ENCODE measurements at places on chromosomes 6 and 20.

GRCh38 chr20:36105711-36106226 lies 48.8 kb upstream of the EPB41L1 start:
- DNase-seq, result no peak

DNA sequence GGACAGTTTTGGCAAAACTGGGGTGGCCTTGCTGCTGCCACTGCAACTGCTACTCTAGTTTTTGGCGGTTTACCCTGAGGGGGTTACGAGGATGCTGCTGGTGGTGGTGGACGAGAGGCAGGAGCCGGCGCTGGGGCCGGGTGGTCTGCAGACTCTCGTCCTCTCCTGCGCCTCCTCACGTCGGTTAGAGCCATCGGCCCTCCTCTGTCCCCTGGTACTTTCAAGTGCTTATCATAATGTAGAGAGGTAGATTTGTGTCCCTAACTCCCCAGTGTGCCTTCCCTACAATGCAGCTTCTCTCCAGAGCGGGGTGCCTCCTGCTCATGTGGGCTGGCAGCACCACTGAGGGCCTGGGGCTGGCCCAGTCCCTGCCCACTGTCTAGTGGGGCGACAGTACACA lies 25.9 kb downstream of the PNLDC1 start:
- DNase-seq, result no peak

DNA sequence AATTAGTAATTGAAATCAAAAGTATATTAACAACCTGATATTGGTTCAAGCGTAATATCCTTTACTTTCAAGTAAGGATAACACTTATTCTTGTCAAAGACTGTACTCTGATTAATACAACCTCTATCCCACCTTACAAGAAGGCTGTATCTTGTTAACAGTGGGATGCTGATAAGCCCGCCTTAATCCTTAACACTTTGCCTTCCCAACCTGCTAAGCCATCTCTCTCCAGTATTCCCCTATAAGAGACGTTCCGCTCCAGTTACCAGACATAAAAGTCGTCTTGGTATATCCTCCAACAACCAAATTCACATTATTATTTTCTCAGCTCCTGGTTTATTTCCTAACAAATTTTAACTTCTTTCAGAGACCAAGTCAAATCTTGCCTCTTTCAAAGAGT lies 2.0 kb downstream of the BTBD9 start:
- DNase-seq, result no peak

- no peak for DNase-seq
Observed at GRCh38 chr6:158849899-158850806, 31.0 kb upstream of the EZR start.

GRCh38 chr6:37011656-37012378 lies 6.4 kb downstream of the FGD2 start:
- no peak for DNase-seq

DNA sequence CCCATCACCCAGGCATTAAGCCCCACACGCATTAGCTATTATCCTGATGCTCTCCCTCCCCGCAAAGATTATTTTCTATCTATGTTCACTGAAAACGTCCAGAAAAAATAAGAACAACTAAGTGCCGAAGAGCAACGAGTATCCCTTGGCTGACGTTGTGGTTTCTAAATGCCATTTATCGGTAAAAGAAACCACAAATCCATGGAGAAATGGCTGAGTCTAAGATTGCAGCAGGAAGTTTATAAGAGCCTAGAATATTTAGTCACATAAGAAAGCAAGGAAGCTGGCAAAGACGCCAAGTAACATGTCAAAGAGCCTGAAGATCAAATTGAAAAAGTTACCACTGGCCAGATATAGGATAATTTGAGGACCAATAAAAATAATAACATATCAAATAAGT lies 18.1 kb upstream of the NOX3 start:
- no peak for DNase-seq

GRCh38 chr20:61712688-61713087 lies 353.0 kb downstream of the TAF4 start:
- peak; percentile 16 for DNase-seq

DNA sequence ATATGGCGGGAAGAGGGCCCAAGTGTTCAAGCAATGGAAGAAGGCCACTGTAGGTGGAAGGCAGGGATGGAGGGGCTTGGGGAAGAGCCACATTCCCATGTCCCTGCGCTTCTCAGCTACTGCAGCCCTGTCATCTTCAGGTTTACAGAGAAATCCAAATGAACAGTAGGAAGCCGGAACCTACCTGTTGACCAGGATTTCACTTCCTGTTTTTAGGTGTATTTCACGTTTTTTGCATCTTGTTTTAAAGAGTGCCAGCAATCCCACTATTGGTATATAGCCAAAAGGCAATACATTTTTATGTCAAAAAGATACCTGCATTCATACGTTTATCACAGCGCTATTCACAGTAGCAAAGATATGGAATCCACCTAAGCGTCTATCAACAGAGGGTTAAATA lies 159.2 kb downstream of the SLC35B3 start:
- DNase-seq, result no peak

- DNase-seq, result no peak
Observed at GRCh38 chr6:108982154-108983113, 112.2 kb downstream of the SESN1 start.

- no peak for DNase-seq
Observed at GRCh38 chr20:18754653-18755045, 58.9 kb upstream of the SCP2D1 start.

DNA sequence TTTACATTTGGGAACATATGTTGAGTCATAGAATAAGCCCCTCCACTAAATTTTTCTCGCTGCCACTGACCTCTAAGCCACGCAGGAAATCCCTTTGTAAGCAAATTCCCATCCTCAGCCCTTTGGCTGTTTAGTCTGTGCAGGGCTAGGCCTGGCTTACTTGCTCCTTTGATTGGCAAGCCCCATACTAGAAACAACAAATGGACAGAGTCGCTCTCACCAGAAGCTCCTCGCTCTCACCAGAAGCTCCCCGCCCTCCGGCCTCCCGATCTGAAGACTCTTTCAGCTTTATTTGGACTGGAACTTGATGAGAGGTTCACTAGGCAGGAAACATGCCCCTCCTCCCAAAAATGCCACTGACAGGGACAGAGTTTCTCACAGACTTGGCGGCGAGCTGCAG lies 149.2 kb upstream of the EXOC2 start:
- DNase-seq, result no peak

GRCh38 chr6:111922454-111923297 lies 49.4 kb upstream of the FYN start:
- no peak for DNase-seq

DNA sequence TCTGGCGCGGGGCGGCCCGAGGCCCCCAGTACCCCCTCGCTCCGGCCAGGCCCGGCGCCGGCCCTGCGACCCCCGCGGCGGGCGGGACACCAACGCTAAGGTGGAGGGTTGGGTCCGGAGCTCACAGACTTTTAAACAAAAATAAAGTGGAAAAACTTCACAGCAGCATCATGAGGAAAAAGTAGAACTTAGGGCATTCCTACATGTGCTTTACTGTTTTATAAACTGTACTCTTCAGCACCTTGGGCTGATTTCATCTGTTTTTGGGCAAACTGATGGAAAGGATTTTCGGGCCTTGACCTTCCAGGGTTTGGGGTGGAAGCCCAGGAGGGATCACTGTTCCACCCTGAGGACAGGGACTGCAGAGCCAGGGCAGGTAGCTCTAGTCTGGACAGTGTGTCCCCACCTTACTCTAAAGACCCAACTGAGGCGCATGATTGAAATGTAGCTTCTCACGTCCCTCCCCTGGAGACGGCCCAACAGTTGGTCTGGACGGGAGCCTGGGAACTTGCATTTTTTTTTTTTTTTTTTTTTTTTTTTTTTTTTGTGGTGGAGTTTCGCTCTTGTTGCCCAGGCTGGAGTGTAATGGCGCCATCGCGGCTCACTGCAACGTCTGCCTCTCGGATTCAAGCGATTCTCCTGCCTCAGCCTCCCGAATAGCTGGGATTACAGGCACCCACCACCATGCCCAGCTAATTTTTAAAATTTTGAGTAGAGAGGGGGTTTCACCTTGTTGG lies 740 bp downstream of the NELFCD start:
- DNase-seq, result no peak

DNA sequence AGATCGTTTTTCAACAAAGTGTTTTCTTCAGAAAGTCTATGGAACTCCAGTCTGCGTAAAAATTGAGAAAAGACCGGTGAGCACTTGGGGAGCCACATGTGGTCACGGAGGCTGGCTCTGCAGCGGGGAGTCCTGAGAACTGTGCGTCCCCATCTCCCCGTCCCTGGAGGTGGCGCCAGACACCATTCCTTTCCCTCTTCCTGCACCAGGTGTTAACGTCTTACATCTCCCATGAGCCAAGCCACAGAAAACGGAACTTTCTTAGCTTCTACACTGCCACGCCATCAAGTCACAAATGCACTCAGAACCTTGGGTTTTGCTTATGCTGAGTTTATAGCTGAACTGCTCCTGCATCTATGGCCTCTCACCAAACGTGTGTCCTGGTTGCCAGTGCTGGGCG lies 62.6 kb downstream of the GINS1 start:
- no peak for DNase-seq

DNA sequence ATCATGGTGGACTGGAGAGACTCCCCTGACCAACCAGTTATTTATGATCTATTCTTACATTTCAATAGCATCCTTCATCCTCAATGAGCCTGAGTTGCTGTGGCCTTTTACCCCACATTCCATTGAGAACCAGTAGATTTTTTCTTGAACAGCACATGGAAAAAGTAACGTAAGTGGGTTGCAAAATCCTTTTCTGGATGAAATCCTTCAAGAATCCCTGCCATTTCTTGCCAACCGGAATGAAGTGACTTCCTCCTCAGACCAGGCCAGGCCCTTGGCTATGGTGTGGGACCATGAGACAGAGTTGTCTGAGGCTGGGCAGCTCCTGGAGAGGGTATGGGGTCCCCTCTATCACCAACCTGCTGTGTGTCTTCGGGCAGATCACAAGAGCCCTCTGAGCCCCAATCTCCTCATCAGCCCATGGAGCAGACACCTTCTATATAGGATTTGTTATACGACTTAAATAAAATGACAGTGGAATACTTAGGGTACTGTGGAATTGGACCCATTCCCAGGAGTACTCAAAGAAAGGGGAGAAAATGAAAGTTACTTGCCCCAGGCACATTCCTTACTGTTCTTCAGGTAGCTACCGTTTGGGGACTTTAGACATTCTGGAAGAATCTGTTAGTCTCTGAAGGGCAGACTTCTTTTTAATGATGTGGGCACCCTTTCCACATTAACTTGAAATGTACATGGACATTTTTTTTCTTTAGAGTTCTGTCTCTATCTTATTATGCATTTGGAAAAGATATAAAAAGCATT lies 10.9 kb downstream of the EYA2 start:
- DNase-seq, result no peak

DNA sequence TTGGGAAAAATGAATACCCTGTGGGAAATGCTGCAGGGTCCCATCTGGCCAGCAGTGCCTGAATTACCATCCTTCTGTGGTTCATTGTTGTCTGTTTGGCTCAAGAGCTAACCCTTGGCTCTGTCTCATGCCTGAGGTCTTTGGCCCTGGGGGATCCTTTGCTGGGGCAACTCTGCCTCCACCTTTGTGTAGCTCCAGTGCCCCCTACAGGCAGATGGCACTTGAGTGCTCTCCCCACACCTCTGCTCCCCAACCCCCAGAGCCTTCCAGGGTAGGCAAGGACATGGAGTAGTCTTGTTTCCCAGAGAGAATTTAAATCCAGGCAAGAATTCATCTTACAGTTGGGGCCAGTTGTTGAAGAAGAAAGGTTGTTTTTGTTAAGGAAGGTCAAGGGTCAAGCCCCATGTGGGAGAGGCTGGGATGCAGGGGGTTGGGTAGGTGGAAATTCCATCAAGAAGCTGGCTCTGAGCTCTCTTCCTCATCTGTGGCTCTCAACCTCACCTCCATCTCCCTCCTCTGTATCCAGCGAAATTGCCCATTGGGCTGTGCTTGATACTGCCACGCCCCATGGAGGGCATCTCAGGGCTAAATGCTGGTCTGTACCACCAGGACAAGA lies 44.2 kb downstream of the ZNF831 start:
- no peak for DNase-seq

DNA sequence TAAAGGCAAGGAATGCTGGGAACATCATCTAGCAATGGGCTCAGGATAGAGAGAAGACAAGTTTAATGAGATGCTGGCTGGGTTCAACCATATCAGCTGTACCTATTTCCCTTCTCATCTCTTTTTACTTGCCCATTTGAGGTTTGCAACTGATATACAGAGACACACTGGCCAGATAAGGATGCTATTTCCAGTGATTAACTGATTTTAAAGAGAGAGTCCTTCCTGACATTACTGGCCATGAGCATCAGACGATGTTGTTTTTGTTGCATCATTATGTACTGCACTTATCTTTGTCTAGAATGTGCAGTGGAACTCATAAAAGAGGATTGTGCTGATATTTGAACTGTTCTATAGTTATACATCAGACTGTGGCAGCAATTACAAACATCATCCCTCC lies 252.7 kb downstream of the BTBD3 start:
- DNase-seq, result no peak

- DNase-seq, result no peak
Observed at GRCh38 chr6:10586302-10586701, 65.2 kb downstream of the GCNT2 start.

- no peak for DNase-seq
Observed at GRCh38 chr6:1624058-1624850, 14.5 kb downstream of the FOXC1 start.

DNA sequence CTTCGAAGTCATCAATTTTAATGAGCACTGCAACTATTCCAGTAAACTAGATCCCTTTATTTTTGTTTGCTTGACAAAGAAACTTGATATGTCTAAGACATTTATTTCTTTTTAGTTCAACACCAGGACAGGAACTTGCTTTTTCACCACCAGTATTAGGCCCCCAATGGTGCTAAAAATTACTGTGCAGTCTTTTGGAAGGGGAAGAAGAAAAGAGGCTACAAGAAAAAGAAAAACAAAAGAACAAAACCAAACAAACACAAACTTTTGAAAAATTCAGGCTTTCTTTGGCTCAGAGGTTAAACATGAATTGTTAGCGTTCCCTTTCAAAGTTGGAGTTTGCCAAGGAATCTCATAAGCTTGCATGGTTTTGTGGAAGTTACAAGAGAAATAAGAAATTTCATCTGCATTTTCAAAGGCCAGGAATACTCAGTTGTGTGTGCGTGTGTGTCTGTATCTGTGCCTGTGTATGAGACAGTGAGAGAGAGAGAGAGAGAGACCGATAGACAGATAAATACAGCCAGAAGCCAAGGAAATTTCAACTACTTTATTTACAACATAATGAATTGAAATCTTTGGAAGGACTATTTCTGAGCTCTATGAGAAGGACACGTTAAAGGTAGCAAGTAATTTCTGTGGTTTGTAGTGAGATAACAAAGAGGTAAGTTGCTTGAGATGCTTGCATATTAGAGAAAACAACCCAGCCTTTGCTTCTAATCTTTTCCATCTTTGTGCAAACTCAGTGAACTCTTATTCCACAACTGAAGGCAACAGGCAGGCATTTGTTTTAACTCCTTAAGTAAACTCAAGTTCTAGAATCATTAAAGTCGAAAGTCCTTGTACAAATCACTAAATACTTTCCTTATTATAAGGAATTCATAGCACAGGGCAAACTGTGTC lies 171.0 kb upstream of the CITED2 start:
- no peak for DNase-seq

DNA sequence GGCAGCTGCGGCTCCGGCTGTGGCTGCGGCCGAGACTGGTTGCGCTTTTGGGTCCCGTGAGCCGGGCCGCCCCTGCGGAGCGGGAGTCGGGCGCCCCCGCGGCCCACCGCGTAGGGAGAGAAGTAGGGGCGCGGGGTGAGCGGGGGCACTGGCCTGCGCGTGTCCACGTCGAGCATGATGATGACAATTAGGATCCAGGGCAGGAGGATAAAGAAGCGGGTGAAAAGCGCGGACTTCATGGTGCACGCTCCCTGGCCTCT lies 739 bp downstream of the B3GAT2 start:
- no peak for DNase-seq

- peak; percentile 57 for DNase-seq
Observed at GRCh38 chr6:113909224-113909856, 52.2 kb downstream of the MARCKS start.
